ENCODE measurements at places on chromosomes 7 and 10. TPM values are rescaled to one million over a fixed set of nuclear protein-coding genes. Genes with fewer than 3 reads are reported as not detected.
A peak's percentile ranks its signal among the peaks of the same experiment; 100 is the strongest.

DNA sequence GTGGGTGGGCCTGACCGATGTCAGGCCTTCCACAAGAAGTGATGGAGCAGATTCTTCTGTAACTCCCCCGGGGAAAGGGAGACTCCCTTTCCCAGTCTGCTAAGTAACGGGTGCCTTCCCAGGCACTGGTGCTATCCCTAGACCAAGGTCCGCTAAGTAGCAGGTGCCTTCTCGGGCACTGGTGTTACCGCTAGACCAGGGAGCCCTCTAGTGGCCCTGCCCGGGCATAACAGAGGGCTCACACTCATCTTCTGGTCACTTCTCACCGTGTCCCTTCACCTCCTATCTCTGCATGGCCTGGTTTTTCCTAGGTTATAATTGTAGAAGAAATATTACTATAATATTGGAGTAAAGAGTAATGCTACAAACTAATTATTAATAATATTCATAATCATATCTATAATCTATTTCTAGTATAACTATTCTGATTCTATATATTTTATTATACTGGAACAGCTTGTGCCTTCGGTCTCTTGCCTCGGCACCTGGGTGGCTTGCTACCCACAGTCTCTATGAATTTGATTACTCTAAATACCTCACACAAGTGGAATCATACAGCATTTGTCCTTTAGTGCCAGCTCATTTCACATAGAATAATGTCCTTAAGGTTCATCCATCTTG is 1378.7 kb downstream of the XPNPEP1 start:
- peak; percentile 60 for DNase-seq
- H3K27me3 ChIP-seq = no peaks in the 10 kb centered on the region
- no peaks in the 10 kb centered on the region for H3K4me1 ChIP-seq
- no peak overlapping the region for H3K4me3 ChIP-seq
- H3K36me3 ChIP-seq = no peaks in the 10 kb centered on the region

PNLIPRP2 gene
- not detected for total RNA-seq

- no peak for DNase-seq
- no peak overlapping the region for H3K27ac ChIP-seq
- no peaks in the 10 kb centered on the region for H3K36me3 ChIP-seq
- H3K27me3 ChIP-seq = no peaks in the 10 kb centered on the region
- H3K4me3 ChIP-seq = no peak overlapping the region
Observed at GRCh38 chr7:69498671-69499070, 99.6 kb upstream of the AUTS2 start.

DNA sequence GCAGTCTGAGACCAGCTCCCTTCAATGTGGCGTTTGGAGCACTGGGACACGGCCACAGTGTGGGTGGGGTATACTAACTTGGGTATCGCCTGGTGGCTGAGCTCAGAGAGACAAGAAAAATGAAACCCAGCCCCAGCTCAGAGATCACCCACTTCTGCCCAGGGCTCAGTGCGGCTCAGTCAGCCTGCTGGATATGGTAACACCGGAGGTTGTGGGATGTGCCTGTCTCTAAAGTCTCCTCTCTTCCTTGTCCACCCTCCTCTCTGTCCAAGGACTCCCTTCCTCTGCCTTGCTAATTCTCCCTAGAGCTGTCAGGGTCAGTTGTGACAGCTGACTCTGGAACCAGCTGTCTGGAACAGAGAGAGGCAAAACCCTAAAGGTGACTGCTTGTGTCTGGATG is 149.1 kb downstream of the PTPN20 start:
- no peaks in the 10 kb centered on the region for H3K4me1 ChIP-seq
- DNase-seq = no peak
- no peaks in the 10 kb centered on the region for H3K27me3 ChIP-seq
- H3K27ac ChIP-seq = no peak overlapping the region

DNA sequence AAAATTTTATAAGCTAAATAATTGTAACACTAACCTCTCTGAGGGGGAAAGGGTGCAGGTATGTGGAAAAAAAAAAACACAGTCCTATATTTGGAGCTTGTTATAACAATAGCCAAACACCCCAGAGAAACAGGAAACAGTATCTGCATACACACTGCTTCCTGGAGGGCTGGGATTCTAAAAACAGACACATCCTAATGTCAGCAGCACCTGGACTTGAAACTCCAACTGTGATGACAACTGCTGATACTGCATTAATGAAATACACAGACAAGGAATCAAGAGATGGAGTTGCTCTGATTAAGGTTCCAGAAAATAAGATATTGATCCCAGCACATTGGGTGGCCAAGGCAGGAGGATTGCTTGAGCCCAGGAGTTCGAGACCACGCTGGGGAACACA is 9.3 kb downstream of the DAGLB start:
- no peak overlapping the region for H3K27ac ChIP-seq
- peaks cover 38% of the 10 kb centered on the region for H3K4me1 ChIP-seq
- no peak overlapping the region for H3K4me3 ChIP-seq
- no peaks in the 10 kb centered on the region for H3K27me3 ChIP-seq

- DNase-seq = no peak
- H3K4me3 ChIP-seq = no peak overlapping the region
- no peaks in the 10 kb centered on the region for H3K27me3 ChIP-seq
Observed at GRCh38 chr10:52903397-52903938, 130.9 kb upstream of the MBL2 start.

FOXP2 gene
- 102 TPM for total RNA-seq

DNA sequence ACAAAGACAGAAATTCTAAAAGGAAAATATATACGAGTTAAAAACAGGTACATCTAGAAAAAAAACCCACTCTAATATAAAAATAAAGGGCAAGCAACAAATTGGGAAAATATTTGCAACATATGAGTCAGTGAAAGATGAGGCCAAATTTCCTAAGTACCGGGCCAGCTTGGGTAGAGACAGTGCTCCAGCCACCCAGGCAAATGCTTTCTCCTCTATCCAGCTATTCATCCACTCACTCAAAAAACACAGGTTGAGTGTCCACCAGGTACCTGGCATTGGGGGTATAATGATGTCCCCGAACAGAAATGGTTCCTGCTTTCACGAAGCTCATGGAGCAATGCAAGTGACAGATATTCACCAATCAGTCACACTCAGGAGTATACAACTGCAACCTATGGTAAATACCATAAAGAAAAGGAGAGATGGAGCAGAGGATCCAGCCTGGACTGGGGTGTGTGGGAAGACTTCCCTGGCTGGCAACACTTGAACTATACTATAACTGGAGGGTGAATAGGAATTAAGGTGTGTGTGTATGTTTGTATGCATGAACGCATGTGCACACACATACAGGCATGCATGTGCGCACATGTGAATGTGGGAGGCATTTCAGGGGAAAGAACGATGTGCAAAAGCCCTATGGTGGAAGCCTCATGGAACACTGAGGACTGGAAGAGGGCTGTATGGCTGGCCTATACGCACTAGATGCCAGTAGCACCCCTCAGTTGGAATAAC is 2.3 kb downstream of the ARHGAP22 start:
- peaks cover 13% of the 10 kb centered on the region for H3K27me3 ChIP-seq
- DNase-seq = no peak
- no peak overlapping the region for H3K4me3 ChIP-seq

TET1 gene
- 3.3 TPM for total RNA-seq

DNA sequence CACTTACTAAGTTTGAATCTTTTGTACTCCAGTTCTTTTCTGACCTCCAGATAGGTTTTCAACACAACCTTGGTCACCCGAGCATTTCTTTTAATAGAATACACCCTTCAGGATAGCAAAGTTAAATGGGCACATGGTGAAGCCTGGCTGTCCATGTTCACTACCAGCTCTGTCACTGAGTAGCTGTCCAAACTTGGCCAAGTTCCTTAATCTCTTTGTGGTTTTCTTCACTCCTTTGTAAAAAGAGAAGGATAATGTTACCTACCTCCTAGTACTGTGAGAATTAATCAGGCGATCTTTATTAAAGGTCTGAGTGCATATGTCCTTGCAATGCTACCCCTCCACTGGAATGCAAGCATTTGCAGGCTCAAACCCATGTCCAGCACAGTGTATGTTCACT is 128.1 kb upstream of the PTPRZ1 start:
- no peaks in the 10 kb centered on the region for H3K4me1 ChIP-seq
- DNase-seq = no peak
- H3K36me3 ChIP-seq = no peaks in the 10 kb centered on the region
- no peak overlapping the region for H3K27ac ChIP-seq

DNA sequence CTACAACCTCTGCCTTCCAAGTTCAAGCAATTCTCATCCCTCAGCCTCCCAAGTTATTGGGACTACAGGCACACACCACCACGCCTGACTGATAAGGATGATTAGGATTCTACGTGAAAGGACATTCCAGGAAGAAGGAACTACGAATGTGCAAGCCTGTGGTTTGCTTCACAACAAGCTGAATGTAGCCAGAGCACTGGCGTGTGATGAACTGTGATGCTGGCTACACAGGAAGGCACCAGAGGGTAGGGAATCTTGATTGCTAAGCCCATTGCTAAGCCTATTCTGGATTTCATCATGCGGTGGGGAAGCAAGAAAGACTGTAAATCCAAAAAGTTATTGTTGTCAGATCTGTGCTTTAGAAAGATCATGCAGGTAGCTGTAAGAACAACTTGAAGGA is 72.3 kb upstream of the SRRM3 start:
- no peak overlapping the region for H3K27ac ChIP-seq
- DNase-seq = no peak

DNA sequence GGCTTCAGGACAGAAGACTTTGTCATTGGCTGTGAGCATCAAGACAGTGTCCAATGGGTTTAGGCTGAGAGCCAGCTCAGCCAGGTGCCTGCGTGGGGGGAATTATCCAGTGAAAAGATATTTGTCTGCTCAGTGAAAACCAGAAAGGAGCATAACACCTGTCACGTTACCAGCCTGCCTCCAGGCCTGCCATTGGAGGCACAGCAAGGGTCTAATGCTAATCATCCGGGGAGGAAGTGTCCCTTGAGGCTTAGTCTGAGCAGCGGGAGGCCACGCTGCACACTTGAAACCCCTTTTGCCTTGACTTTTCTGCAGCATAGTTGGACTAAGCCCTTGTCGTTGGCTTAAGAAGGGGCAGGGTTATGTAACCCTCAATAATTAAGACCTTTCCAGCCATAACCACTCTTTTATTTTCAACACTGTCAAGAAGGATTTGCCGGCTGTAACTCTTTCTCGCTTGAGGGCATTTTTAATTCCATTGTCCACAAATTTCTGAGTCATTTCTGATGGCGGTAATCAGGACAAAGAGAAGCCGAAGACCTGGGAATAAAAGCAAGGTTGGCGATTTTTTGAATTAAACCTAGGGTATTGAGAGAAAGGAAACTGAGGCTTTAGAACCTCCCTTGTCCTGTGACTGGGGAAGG is 639.6 kb upstream of the FOXK1 start:
- no peak overlapping the region for H3K4me3 ChIP-seq
- no peaks in the 10 kb centered on the region for H3K27me3 ChIP-seq
- no peak overlapping the region for H3K27ac ChIP-seq
- no peaks in the 10 kb centered on the region for H3K36me3 ChIP-seq

GRCh38 chr7:44559485-44559884 is 14.2 kb downstream of the DDX56 start:
- H3K27me3 ChIP-seq = no peaks in the 10 kb centered on the region
- H3K4me3 ChIP-seq = no peak overlapping the region
- peaks cover 9% of the 10 kb centered on the region for H3K4me1 ChIP-seq
- no peak overlapping the region for H3K27ac ChIP-seq
- H3K36me3 ChIP-seq = no peaks in the 10 kb centered on the region
- DNase-seq = no peak

CD36 gene
- total RNA-seq = 12.8 TPM

TRIP6 gene
- 20.5 TPM for total RNA-seq

SPDYE2B gene
- total RNA-seq = not detected

DNA sequence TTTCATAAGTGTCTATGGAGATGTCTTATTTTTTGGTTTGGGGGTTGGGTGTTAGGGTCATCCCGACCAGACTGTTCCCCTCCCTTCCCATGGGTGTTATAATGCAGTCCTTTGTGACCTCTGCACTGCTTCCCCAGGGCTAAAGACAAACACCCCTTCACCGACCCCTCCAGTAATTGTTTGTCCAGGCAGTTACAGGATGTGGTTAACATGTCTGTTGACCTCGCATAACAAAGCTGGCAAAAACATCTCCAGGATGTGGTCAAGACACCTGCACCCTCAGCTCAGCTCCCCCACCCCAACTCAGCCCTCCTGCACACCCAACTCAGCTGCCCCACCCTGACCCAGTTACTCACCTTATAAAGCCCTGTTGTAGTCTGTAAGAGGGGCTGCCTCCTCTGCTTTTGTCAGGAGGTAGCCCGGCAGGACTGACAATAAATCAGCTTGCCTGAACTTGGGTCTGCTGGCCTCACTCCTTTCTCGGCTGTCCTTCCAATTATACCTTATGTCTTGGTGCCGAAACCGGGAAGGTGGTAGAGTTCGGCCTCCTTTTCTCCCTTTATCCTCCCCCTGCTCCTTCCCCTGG is 102.2 kb downstream of the ZNF92 start:
- H3K27me3 ChIP-seq = no peaks in the 10 kb centered on the region
- no peak overlapping the region for H3K27ac ChIP-seq
- no peaks in the 10 kb centered on the region for H3K36me3 ChIP-seq
- no peak overlapping the region for H3K4me3 ChIP-seq
- DNase-seq = peak; percentile 23

ST8SIA6 gene
- total RNA-seq = 1.2 TPM

MRLN gene
- not detected for total RNA-seq

STAG3 gene
- total RNA-seq = 2.2 TPM

NUTM2D gene
- total RNA-seq = 4.0 TPM

- H3K27me3 ChIP-seq = peaks cover 67% of the 10 kb centered on the region
- no peak for DNase-seq
- no peak overlapping the region for H3K27ac ChIP-seq
- no peaks in the 10 kb centered on the region for H3K4me1 ChIP-seq
- no peak overlapping the region for H3K4me3 ChIP-seq
- H3K36me3 ChIP-seq = no peaks in the 10 kb centered on the region
Observed at GRCh38 chr7:28558236-28558635, 145.9 kb downstream of the CREB5 start.

DNA sequence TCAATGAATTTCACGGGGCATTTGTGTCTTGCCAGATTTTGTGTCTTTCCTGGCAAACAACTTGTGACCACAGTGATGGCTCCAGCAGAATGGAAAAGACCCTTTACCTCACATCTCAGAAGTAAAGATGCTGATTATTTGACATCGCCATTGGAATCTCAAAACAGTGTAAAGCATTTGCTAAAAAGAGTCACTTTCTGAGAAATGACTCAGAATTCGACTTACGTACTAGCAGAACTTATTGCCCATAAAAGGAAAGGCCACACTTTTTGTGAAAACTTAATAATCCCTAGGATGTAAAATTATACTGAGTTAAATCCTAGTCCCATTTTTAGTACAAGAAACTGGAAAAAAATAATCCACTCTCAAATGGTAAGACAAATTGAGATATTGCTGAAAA is 35.9 kb upstream of the PRKCQ start:
- no peaks in the 10 kb centered on the region for H3K27me3 ChIP-seq
- no peaks in the 10 kb centered on the region for H3K36me3 ChIP-seq
- no peak for DNase-seq
- no peak overlapping the region for H3K27ac ChIP-seq

All from transverse colon (tissue), 4 donors.